Activated CD4-positive, alpha-beta T cell treated with anti-CD3 and anti-CD28 coated beads, Interleukin-2, amount 10 ng/mL, durations not matched to agents 7 days and 5 days (primary cell): ENCODE measurements at places on chromosomes 11 and 22. TPM values are rescaled to one million over a fixed set of nuclear protein-coding genes. Genes with fewer than 3 reads are reported as not detected.

DNA sequence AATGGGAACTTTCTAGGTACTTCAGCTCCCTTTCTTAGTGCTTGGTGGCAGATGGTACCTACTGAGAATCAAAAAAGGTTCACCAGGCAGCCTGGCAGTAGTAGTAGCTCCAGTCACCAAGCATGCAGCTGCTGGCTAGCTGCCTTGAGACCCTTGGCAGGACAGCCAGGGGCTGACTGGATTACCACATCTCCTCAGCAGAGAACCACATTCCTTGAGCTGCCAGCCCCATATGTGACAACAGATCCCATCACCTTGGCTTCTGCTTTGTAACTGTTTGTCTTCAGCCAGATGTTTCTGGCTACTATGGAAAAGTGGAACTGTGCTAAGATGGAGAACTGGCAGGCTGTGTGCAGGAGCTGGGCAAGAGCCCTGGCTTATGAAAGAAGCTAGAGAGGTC is 39.6 kb upstream of the CHRM4 start:
- no peaks in the 10 kb centered on the region for H3K27me3 ChIP-seq
- no peak overlapping the region for H3K4me3 ChIP-seq
- peaks cover 1% of the 10 kb centered on the region for H3K4me1 ChIP-seq
- peaks cover 26% of the 10 kb centered on the region for H3K36me3 ChIP-seq
- no peak overlapping the region for H3K27ac ChIP-seq
- no peak for DNase-seq

- H3K4me3 ChIP-seq, result no peak overlapping the region
- no peak overlapping the region for H3K27ac ChIP-seq
- no peaks in the 10 kb centered on the region for H3K36me3 ChIP-seq
- peaks cover 79% of the 10 kb centered on the region for H3K27me3 ChIP-seq
- peaks cover 18% of the 10 kb centered on the region for H3K4me1 ChIP-seq
- no peak for DNase-seq
Measured at GRCh38 chr11:43582024-43582862, 98.3 kb upstream of the HSD17B12 start.

GRCh38 chr11:90428836-90429235 is 206.0 kb upstream of the CHORDC1 start:
- H3K27me3 ChIP-seq, result peaks cover 2% of the 10 kb centered on the region
- DNase-seq, result no peak
- H3K36me3 ChIP-seq, result no peaks in the 10 kb centered on the region
- no peak overlapping the region for H3K27ac ChIP-seq

Gene ART1
- not detected for total RNA-seq

Gene RTN4RL2
- 0.35 TPM for total RNA-seq
